ENCODE measurements at places on chromosomes 11 and 22.

DNA sequence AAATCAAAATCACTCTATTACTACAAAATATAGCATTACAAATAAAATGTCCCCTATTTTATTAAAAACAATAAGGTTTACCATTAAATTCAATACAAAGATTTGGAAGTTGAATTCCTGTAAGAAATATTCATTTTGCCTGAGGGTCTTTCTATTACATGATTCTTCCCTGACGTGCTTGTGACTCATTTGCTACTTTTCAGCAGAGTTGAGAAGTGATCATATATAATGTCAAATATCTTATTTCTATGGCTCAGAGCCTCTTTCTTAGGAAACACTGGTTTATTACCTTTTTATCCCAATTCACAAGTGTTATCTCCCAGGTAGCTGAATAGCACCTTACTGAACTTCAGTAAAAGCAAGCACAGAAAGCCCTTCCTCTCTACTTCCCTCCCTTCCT is 65.2 kb upstream of the CNTN5 start:
- DNase-seq = no peak

DNA sequence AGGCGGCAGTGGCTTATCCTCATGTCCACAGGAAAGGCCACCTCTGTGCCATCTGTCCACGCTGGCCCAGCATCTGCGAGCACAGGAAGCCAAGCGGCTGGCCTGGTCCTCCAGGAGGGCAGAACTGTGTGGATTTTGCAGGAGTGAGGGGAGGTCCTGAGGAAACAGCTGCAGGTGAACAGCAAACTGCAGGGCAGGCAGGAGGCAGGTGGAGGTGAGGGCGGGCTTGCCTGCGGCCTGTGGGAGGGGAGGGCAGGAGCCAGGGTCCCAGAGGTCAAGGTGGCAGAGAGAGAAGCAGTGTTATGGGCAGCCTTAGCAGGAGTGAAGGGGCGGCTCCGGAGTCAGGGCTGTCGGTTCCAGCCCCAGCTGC is 369.7 kb downstream of the SHANK2 start:
- no peak for DNase-seq

GRCh38 chr11:74265256-74265655 is 46.2 kb downstream of the P4HA3 start:
- no peak for DNase-seq

DNA sequence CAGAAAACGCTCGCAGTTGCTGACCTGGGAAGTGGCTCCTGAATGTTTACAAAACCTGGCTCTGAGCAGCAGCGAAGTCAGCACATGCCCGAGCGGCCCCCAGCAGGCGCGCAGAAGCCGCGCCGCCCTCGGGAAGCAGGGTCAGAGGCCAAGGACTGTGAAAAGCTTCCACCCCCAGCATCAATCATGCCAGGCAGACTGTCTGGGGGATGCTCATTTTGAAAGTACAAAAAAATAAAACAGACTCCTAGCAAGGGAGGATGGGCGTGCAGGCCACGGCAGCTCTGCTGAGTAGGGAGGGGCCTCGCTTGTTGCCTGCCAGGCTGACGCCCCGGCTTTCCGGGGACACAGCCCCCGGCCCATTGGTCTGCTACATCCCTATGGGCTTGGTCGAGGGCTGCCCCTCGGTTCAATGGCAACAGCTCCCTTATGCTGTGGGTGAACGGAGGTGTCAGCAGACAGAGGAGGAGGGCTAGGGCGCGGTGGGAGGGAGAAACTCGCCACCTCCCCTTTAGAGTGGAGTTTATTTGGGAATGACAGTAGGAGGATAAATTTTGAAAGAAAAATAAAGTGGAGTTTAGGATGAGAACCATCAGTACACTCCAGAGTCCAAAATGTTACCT is 37.7 kb upstream of the GNB1L start:
- DNase-seq = peak; percentile 28

DNA sequence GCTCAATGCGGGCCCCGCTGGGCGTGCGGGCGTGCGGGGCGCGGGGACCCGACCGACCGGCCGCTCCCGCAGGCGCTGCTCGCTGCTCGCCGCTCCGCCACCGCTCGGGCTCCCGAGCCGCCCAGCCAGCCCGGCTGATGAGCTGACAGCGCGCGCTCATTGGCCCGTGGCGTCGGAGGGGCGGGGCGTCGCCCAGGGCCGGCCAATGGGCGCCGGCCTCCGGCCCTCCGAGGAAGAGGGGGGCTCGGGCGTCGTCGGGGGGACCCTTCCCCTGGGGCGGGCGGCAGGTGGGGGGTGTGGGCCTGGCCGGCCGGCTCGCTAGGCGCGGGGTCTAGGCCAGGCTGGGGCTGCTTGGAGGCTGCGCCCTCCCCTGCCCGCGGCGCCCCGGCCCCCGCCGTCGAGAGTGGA is at the start of gene SCUBE1:
SCUBE1 (minus strand) TSS at position 111 of the 408 bp plus-strand sequence. CDS start 111 bp downstream, outside the sequence.
- DNase-seq = no peak

Measured in activated CD4-positive, CD25-positive, alpha-beta regulatory T cell (primary cell).